Diencephalon (tissue), 1 donor: ENCODE measurements at places on chromosomes 16 and 17. TPM values are rescaled to one million over a fixed set of nuclear protein-coding genes. Genes with fewer than 3 reads are reported as not detected.

Gene ZNF423
- 30.9 TPM for total RNA-seq

Gene SBK1
- total RNA-seq, result 22.4 TPM

Gene TNK1
- 1.4 TPM for total RNA-seq

Gene NOTUM
- total RNA-seq, result 0.69 TPM

Gene TK1
- total RNA-seq, result 5.5 TPM

Gene TNS4
- total RNA-seq, result not detected

Gene KCNJ16
- 53.1 TPM for total RNA-seq

Gene ABCC3
- total RNA-seq, result 0.46 TPM

Gene COPS3
- 105 TPM for total RNA-seq

Gene KRTAP9-2
- not detected for total RNA-seq
